ENCODE measurements at places on chromosomes 12 and 14. TPM values are rescaled to one million over a fixed set of nuclear protein-coding genes. Genes with fewer than 3 reads are reported as not detected.
A peak's percentile ranks its signal among the peaks of the same experiment; 100 is the strongest.

DNA sequence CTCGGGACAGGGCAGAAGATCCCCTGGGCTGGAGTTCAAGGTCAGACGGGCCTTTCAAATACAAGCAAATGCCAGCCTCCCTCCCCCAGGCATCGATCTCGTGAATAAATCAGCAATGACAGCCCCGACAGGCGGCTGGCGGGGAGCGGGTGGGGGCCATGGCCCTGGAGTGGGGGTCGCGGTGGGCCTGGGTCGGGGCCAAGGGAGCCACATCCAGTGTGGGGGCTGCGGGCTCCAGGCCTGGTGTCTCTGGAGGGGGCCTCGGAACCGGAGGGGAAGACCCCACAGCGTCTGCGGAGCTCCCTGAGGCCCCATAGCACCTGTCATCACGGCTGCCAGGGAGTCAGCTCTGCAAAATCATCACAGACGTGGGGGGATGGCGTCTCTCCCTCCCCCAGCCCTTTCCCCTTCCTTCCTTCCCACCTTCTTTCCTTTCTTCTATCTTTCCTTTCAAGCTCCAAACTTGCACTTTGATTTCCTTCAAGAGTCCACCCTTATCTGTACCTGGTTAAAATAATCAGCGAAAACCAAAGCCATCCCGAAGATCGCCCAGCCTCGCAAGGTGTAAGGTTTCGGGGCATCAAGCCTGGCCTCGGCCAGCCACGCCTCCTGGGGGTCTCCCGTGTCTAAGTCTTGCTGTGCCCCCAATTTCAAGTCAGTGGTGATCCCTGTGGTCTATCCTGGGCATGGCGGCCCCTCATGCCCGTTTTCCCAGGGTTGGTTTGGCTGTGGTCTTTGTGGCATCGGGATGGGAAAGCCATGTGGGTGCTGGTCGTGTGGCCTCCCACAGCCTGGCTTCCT, 92.1 kb downstream of the NOC4L start:
- H3K4me3 ChIP-seq = no peak overlapping the region
- no peaks in the 10 kb centered on the region for H3K4me1 ChIP-seq
- H3K27ac ChIP-seq = 0 out of 2 replicates have a peak overlapping the region, but pooled peaks have one; percentile 20
- DNase-seq = no peak
- peaks cover 22% of the 10 kb centered on the region for H3K27me3 ChIP-seq

TMTC1 gene
- 13.9 TPM for total RNA-seq

DNA sequence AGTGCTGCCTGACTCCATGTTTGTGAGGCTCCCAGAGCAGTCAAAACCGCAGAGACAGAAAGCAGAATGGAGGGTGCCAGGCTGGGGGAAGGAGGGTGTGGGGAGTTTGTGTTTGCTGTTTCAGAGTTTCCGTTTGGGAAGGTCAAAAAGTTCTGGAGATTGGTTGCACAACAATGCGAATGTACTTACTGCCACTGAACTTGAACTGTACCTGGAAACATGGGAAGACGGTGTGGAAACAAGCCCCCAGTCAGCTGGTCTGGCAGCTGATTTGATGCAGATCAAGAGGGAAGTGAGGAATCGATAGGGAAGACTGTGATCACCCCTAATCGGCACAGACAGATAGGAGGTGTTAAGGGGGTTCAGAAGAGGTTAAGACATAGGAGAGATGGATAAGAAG, 35.3 kb upstream of the INF2 start:
- H3K4me3 ChIP-seq = no peak overlapping the region
- H3K36me3 ChIP-seq = peaks cover 19% of the 10 kb centered on the region
- no peak for DNase-seq
- H3K27ac ChIP-seq = no peak overlapping the region

DNA sequence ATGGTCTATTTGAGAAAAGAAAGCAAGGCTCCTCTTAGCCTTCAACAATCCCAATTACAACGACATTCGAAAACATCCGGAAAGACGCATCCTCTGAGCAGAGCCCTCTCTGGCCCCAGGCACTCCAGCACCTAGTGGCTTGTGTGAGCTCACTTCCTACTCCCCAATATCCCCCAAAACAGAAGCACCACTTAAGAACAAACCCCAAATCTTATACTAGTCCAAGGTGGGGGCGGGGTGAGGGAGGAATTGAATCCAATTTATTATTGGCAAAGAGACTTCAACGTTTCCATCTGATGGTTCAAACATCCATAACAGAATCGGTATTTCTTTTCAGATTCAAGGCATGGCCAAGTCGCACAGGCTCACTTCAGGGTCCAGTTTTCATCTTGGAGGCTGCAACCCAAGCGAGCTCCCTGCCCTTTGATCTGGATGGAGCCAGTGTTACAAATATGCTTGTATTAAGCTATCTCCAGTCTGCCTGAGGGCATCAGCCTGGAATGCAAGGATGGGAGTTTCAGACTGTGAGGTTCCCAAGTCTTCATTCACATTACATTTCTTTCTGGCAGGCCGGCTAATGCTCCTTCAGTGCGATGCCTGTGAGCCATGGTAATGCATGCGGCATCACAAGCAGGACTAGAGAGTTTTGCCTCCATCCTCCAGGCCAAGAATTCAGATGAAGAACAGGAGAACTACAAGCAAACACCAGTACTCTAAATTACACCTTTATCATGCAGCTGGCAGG, 132.5 kb upstream of the FOXN3 start:
- peak overlapping the region; percentile 70 for H3K27ac ChIP-seq
- H3K36me3 ChIP-seq = peaks cover 9% of the 10 kb centered on the region
- no peak for DNase-seq
- no peaks in the 10 kb centered on the region for H3K27me3 ChIP-seq

- H3K4me1 ChIP-seq = peaks cover 47% of the 10 kb centered on the region
- H3K27ac ChIP-seq = no peak overlapping the region
- no peak overlapping the region for H3K4me3 ChIP-seq
- H3K36me3 ChIP-seq = no peaks in the 10 kb centered on the region
- no peaks in the 10 kb centered on the region for H3K27me3 ChIP-seq
Observed at GRCh38 chr12:119208626-119209061, 29.9 kb downstream of the HSPB8 start.

DNA sequence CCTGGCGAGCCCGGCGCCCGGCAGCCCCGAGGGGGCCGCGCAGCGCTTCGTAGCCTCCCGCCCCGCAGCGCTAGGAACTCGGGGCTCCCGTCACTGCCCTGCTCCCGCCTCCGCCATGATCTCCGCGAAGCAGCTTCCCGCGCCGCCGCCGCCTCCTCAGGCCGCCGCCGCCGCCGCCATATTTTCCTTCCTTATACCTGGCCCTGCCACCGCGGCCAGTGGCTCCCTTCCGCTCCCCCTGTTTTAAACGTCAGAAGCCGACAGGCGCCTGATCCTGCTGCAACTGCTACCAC, 286 bp downstream of the PPP4R3A start:
- H3K4me1 ChIP-seq = peaks cover 20% of the 10 kb centered on the region
- H3K27ac ChIP-seq = peak overlapping the region; percentile 100
- peaks cover under 1% of the 10 kb centered on the region for H3K27me3 ChIP-seq
- H3K4me3 ChIP-seq = peak overlapping the region; percentile 99
- peaks cover 34% of the 10 kb centered on the region for H3K36me3 ChIP-seq

DNA sequence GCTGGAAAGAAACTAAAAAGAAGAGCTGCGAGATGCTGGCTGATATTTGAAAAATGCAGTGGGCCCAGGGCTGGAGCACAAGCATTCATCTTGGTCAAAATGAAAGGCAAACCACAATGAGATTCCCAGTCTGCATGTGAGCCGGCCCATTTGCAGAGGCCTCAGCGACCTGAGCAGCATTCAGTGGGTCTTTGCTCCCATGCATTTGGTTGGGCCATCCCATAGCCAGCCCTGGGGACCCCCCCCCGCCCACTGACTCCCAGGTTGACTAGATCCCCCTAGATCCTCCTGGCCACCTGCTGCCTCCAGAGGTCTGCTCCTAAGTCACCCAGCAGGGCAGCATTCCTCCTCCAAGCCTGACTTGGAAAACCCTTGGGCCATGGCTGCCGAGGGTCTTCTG, 59.8 kb downstream of the PRMT8 start:
- no peak overlapping the region for H3K4me3 ChIP-seq
- H3K36me3 ChIP-seq = peaks cover 3% of the 10 kb centered on the region
- no peaks in the 10 kb centered on the region for H3K27me3 ChIP-seq
- no peak overlapping the region for H3K27ac ChIP-seq
- no peak for DNase-seq
- H3K4me1 ChIP-seq = peaks cover 6% of the 10 kb centered on the region
